AG04449 (cell line): ENCODE measurements at places on chromosomes 2 and 18.

DNA sequence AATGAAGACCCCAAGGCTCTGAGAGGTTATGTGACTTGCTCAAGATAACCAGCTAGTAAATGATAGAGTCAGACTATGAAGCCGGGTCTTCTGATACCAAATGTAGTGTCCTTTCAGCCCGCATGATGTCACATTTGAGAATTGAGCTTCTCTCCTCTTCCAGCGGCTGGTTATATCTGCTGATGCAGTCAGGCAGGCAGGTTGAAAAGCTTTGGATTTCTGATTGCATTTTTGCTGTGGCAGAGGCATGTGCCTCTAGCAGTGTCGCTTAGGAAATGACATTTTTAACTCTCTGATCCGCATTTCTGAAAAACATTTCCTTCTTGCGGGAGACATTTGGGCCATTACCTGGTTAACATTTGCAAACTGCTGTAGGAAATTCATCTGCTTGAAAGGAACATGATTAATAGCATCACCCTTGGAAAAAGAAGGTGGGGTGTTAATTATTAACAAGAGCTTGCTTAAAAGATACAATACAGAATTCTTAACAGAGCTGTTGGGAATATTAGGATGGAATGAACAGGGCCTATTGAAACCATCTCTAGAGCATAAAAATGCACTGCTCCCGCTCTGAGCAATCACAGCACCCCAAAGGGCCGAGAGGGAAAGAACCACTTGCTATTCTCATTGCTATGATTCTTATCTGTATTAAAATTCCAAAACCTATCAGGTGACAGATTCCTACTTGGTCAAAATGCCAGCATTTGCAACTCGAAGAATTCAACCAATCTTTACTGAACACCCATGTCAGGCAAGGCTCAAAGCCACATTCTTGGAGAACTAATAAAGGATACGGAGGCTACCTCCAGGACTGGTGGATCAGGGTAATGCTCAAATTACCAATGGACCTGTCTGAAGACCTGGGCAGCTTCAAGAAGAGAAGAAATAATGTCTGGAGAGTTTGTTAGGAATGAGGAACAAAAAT lies 25.9 kb downstream of the MRO start:
- DNase-seq = no peak

- DNase-seq = no peak
These were observed 6.0 kb downstream of the GAREM2 start for GRCh38 chr2:26178746-26179436.

GRCh38 chr2:211390536-211391188 lies 834.3 kb downstream of the CPS1 start:
- DNase-seq = no peak

GRCh38 chr18:76174451-76174850 lies 320.6 kb downstream of the ZNF516 start:
- no peak for DNase-seq

GRCh38 chr2:100321179-100321865 lies 979 bp downstream of the LONRF2 start:
- DNase-seq = no peak

DNA sequence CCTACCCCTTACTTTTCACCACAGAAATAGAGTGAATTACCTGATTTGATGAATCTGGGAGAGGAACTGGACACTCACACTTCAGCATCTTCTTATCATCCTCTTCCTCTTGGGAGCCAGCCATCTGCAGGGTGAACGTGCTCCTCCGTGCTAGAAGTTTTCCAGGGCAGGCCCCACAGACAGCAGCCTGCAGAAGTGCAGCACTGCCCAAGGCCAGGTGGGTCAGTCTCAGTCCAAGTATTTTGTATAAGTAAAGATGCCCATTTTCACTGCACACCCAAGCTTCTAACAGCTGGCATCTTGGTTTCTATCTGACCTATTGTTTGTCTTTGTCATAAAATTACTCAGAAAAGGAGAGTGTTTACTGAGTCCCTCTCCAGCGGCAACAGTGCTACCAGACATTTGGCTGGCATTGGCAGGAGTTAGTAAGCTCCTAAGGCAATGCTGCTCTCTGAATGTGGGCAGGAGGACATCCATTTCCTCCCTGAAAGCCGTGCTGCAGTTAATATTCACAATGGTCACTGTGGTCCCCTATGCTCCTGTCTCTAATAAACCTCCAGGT lies 222.6 kb upstream of the CTAGE1 start:
- DNase-seq = no peak

- DNase-seq = no peak
These were observed 16.7 kb upstream of the LYPD6B start for GRCh38 chr2:149021761-149022160.

DNA sequence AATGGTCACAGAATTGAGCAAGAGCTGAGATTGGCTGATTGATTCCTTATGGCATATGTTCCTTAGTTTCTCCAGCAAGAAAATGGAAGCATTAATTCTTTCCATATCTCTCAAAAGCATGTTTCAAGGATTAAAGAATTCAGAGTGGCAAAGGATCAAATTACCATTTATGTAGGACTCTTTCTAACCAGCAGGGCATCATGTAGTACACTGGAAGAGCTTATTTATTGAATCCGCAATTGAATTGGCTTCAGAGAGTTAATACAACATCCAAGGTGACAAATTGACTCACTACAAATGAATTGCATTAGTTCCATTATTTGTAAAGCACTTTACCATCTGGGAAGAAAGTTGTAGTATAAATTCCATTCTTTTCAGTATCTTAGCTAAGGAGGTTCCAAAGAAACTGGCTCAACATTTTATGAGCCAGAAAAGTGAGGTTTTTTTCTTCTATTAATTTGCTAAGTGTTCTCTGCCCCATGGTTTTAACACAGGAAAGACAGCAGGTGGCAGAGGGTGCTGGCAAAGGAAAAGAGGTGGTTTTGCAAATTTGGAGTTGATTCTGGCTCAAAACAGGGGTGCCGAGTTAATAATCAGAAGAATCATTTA lies 409.9 kb downstream of the MTX2 start:
- DNase-seq = no peak

- no peak for DNase-seq
These were observed 86.0 kb downstream of the OSBPL6 start for GRCh38 chr2:178280244-178280852.

- DNase-seq = no peak
These were observed 80.8 kb downstream of the KCTD18 start for GRCh38 chr2:200428961-200429665.

DNA sequence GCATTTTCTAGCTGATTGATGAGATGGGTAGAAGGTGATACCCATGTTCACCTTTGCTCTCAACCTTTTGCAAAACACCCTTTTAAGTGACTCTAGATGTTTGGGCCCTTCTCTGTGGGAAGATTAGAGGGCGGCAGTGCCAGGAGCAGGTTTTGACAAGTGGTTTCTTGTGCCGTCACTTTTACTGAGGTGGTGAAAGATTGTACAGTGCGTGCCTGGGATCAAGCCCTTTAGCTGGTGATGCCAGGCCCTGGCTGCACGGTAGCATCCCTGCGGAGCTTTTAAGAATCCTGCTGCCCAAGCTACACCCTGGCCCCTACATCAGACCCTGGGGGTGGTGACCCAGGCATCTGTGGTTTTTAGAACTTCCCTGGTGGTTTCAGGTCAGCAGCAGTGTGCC lies 29.1 kb downstream of the MTCL1 start:
- no peak for DNase-seq

DNA sequence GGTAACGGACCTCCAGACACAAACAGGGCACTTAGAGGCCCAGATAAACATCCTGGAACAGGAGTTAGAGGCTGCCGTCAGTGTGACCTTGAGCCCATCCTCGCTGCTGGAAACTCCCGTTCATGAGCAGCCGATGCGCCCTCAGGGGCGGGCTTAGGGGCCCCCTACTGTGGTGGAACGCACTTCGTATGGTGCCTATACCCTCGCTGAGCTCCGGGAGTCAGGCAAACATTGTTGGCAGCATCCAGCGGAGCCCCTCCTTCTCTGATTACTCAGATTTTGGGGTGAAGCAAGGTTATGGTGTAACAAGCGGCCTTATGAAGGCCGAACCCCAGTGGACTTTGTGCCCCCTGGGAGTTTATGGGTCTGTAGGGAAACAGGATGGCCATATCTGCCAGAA lies 205.3 kb upstream of the SYT4 start:
- DNase-seq = no peak

DNA sequence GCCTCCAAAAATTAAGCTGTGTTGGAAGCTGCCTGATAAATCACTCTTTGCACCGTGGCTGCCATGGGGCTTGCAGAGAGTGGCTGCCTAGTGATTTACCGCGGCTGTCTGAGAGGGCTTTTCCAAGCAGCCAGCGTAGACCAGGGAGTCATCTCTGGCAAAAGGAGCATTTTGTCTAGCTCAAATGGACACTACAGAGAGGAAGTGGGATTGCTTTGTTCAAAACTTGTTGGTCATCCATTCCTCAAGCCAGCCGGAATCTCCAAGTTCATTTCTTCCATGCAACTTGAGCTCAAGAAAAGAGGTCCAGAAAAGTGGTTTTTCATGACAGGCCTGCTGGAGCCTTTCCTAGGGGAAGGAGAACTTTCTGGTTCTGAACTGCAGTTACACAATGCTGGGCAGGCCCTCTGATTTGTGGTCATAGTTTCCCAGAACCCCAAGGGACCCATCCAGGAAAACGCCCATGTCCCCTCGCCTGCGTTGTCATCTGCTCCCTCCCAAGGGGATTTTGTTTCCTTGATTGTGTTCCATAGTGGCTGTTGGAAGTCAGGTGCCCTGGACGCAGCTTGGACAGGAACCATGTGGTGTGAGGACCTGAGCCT lies 108.1 kb downstream of the TRIB2 start:
- no peak for DNase-seq

DNA sequence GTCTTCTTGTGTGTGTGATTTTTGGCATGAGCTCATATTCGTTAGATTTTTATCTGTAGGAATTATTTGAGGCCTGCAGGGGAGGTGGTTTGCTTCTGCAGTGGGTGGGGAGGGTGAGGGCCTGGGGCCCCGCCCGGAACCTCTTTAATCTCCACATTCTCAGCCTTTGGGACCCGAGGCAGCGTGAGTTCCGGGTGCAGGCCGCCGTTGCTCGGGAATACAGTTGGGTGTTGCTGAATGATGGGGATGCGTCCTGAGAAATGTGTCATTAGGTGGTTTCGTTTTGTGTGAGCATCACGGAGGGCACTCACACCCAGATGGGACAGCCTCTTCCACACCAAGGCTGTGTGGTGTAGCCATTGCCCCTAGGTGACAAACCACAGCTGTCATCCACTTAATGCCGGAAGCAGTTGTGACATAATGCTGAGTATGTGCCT lies 13.7 kb upstream of the GAL3ST2 start:
- no peak for DNase-seq

GRCh38 chr18:9140381-9140780 lies 3.8 kb downstream of the ANKRD12 start:
- DNase-seq = no peak

- DNase-seq = no peak
These were observed 80.2 kb downstream of the SLC8A1 start for GRCh38 chr2:40371525-40372282.

- DNase-seq = no peak
These were observed 5.0 kb downstream of the KCTD1 start for GRCh38 chr18:26543373-26543772.

DNA sequence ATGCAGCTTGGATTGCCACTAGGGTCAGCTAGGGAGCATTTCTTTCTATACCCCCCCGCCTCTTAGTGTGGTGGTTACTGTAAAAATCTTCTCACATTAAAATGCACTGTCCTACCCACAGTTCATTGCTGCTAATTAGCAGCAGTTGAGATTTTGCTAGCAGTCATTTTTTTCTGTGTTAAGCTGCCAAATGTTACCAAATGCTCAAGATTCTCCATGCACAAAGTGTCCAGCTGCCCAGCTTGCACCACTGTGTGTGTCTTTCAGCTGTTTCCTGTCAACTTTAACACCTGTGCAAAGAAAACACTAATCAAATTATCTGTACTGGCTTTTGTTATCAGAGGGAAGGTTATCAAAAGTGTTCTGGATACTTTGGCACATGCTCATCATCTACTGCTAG lies 679.3 kb downstream of the NR4A2 start:
- DNase-seq = no peak

DNA sequence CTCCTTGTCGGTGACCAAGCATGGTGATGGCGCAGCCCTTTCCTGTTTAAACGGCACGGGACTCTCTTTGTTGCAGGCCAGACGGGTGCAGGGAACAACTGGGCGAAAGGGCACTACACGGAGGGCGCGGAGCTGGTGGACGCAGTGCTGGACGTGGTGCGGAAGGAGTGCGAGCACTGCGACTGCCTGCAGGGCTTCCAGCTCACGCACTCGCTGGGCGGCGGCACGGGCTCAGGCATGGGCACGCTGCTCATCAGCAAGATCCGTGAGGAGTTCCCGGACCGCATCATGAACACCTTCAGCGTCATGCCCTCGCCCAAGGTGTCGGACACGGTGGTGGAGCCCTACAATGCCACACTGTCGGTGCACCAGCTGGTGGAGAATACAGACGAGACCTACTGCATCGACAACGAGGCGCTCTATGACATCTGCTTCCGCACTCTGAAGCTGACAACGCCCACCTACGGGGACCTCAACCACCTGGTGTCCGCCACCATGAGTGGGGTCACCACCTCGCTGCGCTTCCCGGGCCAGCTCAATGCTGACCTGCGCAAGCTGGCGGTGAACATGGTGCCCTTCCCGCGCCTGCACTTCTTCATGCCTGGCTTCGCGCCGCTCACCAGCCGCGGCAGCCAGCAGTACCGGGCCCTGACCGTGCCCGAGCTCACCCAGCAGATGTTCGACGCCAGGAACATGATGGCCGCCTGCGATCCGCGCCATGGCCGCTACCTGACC lies 17.1 kb downstream of the TUBB6 start:
- DNase-seq = no peak

DNA sequence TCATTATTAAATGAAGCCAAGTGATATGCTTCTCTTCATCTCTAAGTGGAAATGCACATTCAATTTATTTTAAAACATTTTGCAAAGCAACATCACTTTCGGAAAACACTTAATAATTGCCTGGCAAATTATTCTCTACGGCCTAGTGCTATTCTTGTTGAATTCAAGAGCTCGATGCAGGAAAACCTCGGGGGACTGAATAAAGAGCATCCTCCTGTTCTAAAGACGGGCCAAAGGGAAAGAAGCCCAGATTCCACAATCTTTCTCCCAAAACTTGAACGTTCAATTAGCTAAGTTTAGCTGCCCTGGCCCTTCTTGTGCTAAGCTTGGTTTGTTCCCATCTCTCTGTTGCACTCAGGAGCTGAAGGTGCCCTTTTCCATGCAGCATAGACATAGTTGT lies 23.2 kb upstream of the SEH1L start:
- no peak for DNase-seq
